ENCODE measurements at places on chromosomes 13 and 19.

GRCh38 chr19:39038098-39038497 is 5.7 kb upstream of the FBXO27 start:
- no peak for DNase-seq

DNA sequence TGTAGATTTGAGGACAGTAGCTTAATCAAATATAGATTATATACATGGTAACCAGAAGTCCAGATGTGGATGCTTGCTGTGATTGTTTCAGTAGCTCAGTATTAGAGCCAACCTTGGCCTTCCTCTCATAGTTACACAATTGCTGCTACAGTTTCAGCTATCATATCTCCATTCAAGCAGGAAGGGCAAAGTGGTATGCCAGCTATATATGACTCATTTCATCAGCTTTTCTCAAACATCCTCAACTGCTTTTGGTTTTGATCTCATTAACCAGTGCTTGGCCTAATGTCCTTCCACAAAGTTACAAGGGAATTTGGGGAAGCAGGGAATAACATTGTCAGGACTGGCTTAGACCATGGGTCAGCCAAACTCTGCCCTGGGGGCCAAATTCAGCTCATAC is 73.0 kb upstream of the MAB21L1 start:
- no peak for DNase-seq

GRCh38 chr19:7506385-7507328 is 9.2 kb upstream of the ZNF358 start:
- peak; percentile 32 for DNase-seq

DNA sequence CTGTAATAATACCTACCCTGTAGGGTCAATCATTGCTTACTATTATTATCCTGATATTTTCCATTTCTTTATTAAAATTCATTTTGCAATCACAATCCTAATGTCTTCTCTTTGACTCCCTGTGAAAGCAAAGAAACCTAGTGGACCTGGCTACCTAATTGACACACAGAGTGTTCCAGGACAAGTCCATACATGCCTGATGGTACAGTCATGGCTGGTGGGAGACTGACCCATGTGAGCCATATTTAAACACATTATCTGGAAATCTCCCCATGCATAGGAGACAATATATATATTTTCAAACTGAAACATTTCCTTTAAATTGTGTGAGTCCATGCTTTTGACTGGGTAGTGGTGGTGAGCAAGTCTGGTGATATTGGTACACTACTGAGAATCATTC is 230.6 kb upstream of the DACH1 start:
- DNase-seq, result no peak

- DNase-seq, result no peak
Observed at GRCh38 chr13:63909726-63910375, 2494.2 kb upstream of the PCDH20 start.

DNA sequence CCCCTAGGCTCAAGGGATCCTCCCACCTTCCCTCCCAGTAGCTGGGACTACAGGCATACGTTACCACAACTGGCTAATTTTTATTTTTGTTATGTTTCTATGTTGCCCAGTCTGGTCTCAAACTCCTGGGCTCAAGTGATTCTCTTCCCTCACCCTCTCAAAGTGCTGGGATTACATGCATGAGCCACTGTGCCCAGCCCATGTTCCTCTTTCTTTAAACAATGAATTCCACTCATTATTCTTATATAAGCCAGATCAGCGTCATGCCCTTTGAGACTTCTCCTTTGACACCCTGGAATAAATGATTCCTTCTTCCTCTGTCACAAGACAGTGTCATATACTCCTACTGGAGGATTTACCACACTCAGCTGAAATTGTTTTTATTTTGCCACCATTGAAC is 519.9 kb upstream of the SPRY2 start:
- no peak for DNase-seq

DNA sequence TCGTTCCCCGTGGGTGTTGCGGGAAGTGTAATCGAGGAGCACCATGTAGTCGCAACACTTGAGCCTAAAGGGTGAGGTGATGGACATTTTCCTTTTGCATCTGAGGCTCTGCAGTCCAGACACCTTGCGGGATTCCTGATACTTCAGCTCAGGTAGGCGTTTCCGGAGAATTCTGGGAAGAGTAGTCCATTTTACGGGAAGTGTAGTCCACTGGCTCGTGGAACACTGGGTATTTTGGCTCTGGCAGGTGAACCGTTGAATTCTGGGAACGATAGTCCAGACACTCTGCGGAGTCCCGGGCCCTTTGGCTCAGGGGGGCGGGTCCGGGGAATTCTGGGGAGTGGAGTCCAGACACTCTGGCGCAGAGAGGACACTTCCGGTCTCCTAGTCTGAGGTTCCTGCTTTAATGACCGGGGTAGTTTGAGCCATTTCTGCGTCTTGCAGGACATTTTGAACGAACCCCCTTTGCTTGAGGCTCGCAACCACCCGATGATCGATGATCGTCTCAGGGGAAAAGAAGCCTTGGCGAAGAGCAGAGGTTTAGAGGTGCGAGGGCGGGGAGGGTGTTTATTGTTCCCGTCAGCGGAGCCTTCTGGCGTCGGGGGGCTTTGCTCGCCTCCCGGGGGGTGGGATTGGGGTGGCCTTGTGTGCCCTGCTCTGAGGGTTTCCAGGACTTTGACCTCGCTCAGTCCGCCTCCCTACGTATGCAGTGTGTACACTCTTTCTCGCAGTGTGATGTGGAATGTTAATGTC is at the start of gene ZNF223:
ZNF223 (plus strand) TSS at position 387 of the 753 bp plus-strand sequence. CDS start 3,141 bp downstream, outside the sequence.
- DNase-seq, result peak; percentile 30

GRCh38 chr19:15169541-15170285 is 31.1 kb downstream of the NOTCH3 start:
- DNase-seq, result no peak

DNA sequence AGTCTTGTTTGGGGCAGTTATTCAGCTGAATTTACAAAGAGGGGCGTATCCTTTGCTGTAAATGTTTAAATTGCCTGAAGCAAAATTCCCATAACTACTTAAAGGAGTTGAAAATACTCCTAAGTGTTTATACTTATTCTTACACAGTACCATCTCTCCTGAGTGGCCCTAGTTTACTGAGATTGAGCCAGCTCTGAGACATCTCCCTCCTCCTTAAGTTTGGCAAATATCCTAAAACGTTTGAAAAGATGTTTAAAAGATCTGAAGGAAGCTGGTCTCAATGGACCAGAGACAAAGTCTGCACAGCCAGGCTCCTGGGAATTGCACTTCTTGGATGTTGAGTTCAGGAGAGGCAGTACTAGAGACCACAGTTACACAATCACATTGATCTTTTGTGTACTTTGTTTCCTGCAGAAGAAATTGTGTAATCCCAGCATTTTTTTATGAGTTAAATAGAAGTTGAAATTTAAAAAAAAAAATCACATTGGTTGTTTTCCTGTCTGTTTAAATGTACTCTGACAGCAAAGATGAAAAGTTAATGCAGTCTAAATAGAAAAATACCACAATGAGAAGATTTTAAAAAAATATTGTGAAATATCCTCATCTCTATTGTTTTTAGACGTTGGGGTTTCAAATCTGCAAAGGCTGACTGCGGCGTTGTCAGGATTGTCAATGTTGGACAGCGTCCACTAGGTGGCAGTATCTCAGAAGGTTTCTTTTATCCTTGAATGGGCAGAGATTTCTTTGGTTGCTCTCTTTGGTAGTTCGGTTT is 20.7 kb downstream of the TNFSF11 start:
- no peak for DNase-seq

- DNase-seq, result no peak
Observed at GRCh38 chr13:21231426-21231940, 55.0 kb downstream of the MRPL57 start.

- no peak for DNase-seq
Observed at GRCh38 chr13:94176561-94176960, 302.9 kb downstream of the DCT start.

DNA sequence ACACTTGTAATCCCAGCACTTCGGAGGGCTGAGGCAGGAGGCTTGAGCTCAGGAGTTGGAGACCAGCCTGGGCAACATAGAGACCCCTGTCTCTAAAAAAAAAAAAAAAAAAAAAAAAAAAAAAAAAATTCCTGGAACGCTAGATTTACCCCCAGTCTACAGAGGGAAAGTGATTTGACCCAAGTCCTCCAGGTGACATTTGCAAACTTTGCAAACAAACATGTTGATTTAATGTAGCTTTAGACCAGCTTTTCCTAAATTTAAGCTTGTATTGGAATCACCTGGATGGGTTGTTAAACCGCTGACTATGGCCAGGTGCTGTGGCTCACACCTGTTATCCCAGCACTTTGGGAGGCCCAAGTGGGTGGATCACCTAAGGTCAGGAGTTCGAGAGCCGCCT is 8.4 kb downstream of the CPT1C start:
- no peak for DNase-seq

GRCh38 chr19:16121141-16121540 is 9.5 kb downstream of the RAB8A start:
- DNase-seq, result no peak
